Stimulated activated CD4-positive, alpha-beta T cell treated with anti-CD3 and anti-CD28 coated beads, TNF-alpha, amount 100 ng/mL, for 1 hour (primary cell): ENCODE measurements at places on chromosomes 12 and 14.

DNA sequence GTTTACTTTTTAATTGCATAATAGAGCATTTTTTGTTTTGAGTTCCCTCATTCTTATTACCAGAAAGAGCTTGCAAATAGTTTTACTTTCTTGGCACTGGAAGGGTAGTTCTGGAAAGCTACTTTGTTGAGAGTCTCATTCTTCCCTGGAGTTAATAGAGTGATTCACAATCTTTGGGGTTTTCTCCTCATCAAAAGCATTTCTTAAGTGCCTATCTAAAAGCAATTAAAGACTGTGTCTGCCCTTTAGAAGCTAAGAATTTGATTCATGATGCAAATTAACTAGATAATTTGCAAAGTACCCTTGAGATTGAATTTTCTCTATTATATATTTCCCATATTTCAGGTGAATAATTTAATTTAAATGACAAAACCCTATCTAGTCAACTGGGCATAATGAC, 8.1 kb upstream of the BMAL2 start:
- no peak for DNase-seq

DNA sequence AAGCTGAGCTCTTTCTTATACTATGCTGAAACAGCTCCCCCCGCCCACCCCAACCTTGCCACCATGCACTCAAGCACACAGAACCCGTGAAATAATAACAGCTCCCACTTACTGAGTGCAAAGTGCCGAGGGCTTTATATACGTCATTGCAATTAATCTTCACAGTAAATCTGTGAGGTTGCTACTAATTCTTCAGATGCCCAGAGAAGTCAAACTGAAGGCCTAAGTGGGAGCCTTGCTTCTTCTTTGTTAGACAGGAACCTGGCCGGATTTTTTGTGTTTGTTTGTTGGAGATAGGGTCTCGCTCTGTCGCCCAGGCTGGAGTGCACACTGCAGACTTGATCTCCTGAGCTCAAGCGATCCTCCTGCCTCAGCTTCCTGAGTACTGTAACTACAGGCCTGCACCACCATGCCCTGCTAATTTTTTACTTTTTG, 34.0 kb downstream of the VCPKMT start:
- no peak for DNase-seq

- no peak for DNase-seq
Observed at GRCh38 chr14:21882226-21882625, 208.6 kb upstream of the OR4E1 start.

DNA sequence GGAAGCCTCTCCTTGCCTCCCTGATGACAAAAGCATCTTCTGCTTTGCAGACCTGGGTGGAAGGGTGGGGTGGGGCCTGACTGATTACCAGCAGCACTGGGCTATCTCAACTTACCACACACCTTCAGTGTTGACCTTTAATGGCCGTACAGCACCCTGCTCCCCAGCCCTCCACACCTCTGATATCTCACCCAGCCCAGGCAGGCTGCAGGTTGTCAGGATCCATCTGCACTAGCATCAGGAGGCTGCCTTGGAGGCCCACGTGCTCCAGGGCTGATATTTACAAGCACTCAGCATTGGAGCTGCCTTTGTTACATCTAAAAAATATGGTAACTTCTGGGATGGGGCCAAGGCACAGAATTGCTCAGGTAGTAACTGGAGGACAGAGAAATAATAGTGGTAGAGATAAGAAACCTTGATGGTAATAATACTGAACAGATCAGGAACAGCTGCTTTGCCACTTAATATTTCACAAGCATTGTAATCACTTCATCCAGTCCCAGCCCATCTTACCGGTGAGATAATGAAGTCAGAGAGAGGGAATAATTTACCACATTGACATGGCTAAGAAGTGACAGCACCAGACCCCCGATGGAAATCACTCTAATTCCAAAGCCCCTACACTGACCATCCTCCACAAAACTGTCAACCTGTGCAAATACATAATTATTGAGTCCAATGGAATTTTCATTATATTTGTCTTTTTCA, 125.2 kb upstream of the RFLNA start:
- DNase-seq: no peak

GRCh38 chr12:54135621-54136350, 53.0 kb downstream of the SMUG1 start:
- DNase-seq: no peak

DNA sequence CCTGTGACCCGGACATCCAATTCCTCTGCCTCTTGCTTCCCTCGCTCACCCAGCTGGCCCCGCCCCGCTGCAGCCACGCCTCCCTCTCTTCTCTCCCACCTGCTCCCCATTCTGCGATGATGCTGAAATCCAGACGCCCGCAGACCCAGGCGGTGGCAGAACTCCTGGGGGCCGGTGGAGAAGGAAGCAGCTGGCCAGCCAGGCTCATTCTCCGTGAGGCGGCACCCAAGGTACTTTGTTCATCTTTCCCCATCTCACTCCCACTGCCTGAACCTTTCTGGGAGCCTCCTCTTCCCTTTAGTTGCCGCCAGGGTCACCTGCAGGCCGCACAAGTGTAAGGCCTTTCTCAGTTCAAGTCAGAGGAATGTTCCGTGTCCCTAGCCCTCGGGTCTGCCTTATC, 35.7 kb downstream of the FOXN4 start:
- DNase-seq: no peak

- DNase-seq: no peak
Observed at GRCh38 chr12:68743356-68743755, 2.6 kb upstream of the SLC35E3 start.

- DNase-seq: no peak
Observed at GRCh38 chr12:92506460-92506859, 196.3 kb upstream of the PLEKHG7 start.

GRCh38 chr14:70804556-70805162, 4.7 kb downstream of the MAP3K9 start:
- DNase-seq: no peak

DNA sequence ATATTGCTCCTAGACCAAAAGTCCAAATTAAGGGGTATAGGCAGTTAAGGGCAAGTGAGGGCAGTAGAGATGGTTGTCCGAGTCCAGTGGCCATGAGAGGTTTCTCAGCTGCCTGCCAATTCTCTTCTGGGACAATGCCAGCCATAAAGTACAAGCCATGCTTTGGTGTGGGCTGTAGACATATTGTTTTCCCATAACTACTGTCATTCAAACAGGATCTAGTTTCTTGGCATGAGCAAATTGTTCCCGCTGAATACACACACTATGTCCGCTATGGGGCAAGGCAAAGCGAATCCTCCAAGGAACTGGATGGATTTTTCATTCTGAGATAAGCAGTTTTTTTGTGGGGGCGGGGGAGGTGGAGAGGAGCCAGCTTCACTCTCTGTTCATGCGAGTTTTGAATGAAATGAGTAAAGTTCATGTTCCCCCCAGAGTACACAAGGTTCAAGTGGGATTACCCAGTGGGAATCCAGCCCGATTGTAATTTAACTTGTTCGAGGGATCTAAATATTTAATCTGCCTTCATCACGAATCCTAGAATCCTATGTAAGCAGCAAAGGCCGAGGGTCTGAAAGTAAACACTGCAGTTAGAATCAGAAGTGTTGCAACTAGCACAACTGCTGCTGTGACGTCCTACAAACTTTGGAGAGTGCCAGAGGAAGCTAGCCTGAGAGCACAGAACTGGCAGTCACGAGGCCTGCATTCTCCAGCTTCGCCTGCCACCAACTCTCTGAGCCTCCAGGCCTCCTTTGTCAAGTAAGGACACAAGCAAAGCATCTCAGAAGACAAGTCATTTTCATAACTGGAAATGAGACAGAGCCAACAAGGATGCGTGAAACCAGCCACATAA, 137.0 kb downstream of the CRADD start:
- no peak for DNase-seq

DNA sequence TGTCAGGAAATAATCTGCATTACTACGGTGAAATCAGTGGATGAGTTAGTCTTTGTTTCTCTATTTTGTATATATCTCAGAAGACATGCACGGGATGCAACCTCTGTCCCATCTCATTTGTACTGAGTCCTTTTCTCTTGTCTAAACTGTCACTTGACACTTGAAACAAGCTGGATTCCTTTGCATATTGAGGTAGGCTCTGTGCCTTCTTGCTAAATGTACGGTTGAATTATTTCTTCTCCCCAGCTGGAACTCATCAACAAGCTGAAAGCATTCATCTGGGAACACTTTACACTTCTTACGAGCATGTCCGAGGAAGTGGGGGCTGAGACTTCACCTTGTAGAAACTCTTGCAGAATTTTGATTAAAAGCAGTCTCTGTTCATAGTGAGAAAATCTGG, 119.5 kb downstream of the VEZT start:
- no peak for DNase-seq

GRCh38 chr12:120457133-120457532, 10.9 kb downstream of the GATC start:
- DNase-seq: no peak

DNA sequence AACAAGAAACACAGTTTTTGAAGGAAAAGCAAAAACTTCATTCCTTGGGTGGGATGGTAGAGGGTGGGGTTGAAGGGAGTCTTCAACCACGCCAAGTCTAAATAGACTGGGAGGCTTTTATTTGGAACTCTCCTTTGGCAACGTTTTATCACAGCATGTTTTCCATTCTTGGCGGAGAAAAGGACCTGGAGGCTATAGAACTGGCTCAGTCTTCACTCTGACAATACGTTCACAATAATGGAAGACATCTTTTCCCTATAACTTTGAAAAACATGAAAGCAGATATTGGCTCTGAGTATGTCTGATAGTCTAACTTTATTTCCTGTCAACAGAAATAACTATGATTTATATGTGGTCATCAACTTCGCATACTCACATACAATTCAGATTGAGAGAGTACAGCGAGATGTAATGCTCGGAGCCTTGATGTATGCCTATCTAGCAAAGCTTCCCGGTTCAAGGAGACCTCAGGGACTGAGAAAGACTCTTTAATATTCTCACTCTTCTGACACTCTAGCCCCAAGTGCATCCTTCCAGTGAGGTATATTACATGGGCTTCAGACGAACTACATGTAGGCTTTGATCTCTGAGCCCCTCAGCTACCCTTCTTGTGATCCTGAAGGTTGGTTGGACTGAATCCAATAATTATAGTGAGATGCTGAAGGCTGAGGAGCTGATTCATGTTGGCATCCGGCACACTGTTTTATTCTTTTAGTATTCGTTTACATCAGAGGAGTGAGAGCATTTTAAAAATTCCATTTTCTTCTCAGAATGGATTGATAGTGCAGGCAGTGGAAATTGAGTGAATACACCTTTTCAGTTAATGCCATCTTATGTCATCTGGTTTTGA, 14.0 kb downstream of the TMEM30B start:
- DNase-seq: no peak

- peak; percentile 35 for DNase-seq
Observed at GRCh38 chr14:105486974-105487448, 325 bp downstream of the CRIP1 start.

DNA sequence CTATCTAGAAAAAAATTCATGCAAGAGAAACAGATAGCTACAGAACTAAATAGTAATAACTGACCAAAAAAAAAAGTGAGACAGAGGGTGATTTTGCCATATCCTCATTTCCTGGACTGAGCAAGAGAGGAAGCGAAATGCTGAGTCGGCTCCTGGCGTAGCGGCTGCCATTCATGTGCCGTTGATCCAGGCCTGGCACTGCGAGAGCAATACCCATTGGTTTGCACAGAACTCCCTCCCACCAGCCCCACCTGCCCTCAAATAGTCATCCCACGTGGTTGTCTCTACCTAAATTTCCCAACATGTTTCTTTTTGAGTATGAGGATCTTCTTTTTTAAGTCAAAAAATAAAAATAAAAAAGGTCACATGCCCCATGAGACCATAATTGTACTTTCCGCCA, 9.4 kb upstream of the WNT5B start:
- no peak for DNase-seq
